ENCODE measurements at places on chromosomes 1 and 21.

GRCh38 chr1:28604411-28604810, 12.3 kb downstream of the RAB42 start:
- no peak for DNase-seq

GRCh38 chr1:31523769-31524168, 52.5 kb upstream of the TINAGL1 start:
- no peak for DNase-seq

- DNase-seq: no peak
Observed at GRCh38 chr1:90509225-90510048, 207.7 kb downstream of the BARHL2 start.

DNA sequence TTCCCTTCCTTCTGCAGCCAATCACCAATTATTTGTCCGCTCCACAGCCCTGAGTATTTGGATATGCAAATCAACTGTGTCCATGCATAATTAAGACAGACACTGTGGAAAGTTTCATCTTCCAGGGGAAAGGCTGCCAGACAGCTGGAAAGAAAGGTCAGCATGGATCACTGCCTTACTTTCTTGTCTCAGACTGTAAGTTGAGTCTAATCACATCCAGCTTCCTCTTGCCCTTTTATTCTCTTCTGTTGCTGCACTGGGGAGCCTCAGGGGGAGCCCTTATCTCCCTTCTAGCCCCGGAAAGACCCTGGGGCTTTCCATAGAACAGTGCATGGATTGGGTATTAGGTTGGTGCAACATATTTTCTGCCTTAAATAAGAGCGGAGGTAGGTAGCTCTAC, 182.9 kb downstream of the OMA1 start:
- no peak for DNase-seq

- DNase-seq: no peak
Observed at GRCh38 chr1:69269491-69269890, 298.2 kb upstream of the LRRC7 start.

- DNase-seq: no peak
Observed at GRCh38 chr1:41540886-41541591, 56.6 kb upstream of the EDN2 start.

DNA sequence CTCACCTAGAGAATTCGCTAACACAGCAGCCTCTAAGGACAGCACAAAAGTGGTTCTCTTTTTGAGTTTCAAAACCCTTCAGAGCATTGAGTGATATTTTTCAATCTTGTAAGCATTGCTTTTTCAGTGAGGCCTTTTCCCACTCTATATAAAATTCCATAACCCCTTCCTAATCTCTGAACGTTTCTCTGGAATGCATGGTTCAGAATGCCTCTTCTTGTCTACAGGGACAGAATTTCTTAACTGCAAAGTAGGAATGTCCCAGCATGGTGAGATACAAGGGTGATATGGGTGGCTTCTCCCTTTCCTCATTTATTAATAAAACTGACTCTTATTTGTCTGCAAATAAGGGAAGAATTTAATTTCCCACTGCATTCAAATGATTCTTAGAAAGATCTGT, 377.9 kb downstream of the LTN1 start:
- no peak for DNase-seq

- no peak for DNase-seq
Observed at GRCh38 chr1:177909416-177909815, 60.4 kb downstream of the SEC16B start.

GRCh38 chr1:205449750-205450443, 5.9 kb downstream of the BLACAT1 start:
- no peak for DNase-seq

GRCh38 chr21:25871566-25871965, 136.8 kb downstream of the GABPA start:
- DNase-seq: no peak

DNA sequence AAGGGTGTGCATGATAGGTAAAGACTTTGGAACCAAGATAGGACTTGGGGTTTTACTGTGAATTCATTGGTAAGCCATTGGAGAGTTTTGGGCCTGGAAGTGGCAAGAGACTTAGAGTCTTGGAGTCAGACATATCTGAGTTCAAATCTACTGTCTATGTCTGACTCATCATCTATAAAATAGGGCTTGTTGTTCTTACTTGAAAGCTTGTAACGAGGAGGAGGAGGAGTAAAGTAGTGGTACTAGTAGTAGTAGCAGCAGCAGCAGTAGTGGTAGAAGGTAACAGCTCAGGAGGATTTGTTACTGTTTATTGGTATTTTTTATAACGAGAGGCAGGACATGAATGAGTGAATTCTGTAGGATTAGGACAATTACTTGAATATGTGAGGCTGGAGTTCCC, 62.7 kb downstream of the CACHD1 start:
- DNase-seq: no peak

- no peak for DNase-seq
Observed at GRCh38 chr1:87810166-87810565, 481.5 kb downstream of the LMO4 start.

- no peak for DNase-seq
Observed at GRCh38 chr1:235090406-235091069, 38.1 kb downstream of the TOMM20 start.
